ENCODE measurements at places on chromosomes 1 and 21.

- no peak for DNase-seq
These were observed 625.9 kb upstream of the PKN2 start for GRCh38 chr1:88058205-88058604.

GRCh38 chr1:200699871-200700270 lies 30.2 kb upstream of the DDX59 start:
- DNase-seq: no peak

DNA sequence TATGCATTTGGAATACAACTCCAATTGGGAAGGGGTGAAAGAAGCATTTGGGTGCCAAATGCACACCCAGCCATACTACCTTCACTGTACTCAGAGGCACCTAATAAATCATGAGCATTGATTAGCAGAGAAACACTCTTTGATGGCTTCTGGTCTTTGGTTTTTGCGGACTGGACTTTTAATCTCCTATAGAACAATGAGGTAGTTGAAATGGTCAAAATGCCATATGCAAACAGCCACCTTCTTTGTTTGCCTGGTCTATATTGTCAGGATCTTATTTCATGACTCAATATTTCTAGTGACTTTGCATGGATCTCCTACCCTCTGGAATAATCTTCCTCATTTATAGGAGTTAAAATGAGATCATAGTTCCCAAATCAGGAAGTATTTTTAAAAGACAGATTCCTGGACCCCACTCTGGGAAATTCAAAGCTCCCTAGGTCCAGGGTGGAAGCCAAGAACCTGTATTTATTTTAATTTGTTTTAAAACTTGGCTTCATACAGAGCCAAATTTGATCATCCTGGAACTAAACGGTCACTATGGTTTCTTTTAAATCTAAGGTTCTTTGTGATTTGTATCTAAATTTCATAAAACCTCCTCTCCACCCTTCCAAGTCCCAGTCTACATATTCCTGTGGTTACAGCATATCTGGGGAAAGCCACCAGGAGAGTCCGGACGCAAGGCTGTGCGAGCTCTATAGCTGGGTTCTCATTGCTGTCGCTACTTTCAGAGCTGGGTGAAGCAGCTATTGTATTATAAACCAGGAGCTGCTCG lies 8.7 kb downstream of the FAM3B start:
- DNase-seq: no peak

GRCh38 chr1:218501161-218501560 lies 156.0 kb downstream of the TGFB2 start:
- peak; percentile 94 for DNase-seq

DNA sequence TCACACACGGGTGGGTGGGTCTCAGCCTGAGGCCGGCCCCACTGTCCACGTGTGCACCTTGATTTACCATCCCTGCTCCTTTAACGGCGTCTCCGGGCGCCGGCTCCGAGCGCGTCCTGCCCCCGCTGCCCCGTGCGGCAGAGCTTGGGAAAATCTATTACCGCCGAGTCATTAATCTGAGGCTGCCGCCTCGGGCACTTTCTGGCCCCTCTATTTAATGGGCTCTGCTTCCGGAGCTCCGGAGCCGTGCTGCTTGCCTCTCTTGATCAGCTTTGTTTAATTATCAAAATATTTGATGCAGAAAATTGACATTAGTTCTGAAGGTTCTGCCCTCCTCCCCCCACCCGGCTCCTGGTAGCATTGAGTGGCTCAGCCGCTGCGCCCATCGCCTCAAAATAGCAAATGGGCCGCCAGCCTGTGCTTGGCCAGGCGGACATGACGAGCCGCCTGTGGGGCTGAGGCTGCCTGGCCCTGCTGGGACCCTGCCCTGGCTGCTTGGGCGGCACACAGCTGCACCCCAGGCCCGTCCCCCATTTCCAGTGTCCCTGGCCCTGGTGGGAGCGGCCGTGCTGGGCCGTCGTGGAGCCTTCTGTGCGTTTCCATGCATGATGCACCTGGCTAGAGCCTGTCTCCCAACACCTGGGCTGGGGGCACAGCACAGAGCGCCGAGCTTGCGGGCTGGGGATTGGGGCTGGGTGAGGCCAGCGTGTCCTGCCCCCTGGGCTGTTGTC lies 81.6 kb upstream of the TTC34 start:
- DNase-seq: no peak

GRCh38 chr1:204744107-204744779 lies 58.7 kb upstream of the LRRN2 start:
- no peak for DNase-seq

- no peak for DNase-seq
These were observed 911 bp downstream of the GNB1 start for GRCh38 chr1:1889847-1890505.

DNA sequence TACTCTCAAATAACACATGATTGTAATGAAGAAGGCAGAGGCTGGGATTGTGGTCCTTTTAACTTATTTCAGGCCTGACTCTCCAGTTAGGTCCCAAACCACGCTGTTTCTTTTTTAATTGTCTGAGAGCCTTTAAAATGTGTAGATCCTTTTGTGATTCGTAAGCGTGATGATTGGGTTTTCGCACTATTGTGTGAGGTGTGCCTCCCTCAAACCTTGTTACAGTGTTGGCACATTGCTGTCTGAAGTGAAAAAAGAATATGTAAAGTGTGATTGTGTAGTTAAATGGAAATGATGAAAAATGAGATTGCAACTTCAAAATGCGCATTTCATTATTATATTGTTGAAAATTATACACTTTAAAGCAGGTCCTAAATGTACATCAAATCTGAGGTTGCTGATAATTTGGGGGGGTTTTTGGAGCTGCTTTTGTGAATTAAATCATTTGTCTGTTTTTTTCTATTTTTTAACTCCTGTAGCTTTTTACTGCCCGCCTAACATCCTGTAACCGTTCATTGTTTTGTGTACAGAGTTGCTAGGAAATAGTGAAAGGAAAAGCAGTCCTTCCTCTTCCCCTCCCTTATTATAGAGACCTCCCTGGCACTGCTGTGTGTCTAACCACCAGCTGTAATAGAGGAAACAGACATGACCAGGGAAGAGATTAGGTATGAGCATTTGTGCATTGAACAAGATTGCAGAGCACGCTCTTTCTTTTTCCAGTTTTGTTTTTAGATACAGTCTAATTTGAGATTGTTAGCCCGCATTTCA lies 43.3 kb downstream of the IARS2 start:
- no peak for DNase-seq

- DNase-seq: no peak
These were observed 7.5 kb downstream of the MPL start for GRCh38 chr1:43345120-43345519.

DNA sequence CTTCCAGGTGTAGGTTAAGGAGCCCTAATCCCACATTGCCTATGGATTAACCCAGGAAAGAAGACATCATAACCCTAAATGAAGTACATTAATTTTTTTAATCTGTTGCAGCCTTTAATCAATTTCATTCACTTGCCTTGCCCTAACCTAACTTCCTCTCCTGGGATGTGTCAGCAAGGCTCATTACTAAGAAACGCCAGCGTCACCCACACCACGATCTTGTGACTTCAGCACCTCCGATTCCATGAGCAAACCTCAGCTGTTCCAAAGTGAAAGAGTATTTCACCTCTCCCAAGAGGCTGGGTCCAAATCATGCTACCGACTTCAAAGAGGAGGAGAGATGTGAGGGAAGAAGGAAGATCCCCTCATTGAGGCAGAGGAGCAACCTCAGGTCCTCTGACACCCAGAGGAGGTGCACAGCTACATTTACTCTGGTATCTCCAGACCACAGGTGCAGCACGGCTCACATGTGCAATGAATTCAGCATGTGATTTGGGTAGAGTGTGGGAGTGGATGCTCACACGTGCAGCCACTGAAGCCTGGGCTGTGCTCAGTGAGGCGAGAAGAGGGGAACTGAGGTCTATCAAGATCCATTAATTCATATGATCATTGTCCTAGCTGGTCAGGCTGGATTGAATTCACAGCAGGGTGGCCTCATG lies 134.1 kb downstream of the SLC30A10 start:
- no peak for DNase-seq

DNA sequence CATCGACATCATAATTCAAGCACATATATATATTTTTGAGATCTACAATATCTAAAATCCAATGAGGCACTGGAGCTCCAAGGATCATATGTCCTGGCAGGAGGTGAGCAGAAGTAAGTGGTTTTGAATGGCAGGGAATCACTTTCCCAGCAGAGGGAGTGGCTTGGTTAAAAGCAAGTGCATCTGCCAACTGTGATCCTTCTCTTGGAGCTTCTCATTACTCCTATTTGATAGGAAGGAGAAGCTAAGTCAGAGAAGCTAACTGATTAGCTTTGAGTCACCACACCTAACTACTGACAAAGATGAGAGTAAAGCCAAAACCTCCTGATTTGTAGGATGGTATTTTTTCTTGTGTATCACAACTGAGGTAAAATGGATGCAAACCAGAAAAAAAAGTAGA lies 55.0 kb downstream of the ALG14 start:
- DNase-seq: peak; percentile 75

DNA sequence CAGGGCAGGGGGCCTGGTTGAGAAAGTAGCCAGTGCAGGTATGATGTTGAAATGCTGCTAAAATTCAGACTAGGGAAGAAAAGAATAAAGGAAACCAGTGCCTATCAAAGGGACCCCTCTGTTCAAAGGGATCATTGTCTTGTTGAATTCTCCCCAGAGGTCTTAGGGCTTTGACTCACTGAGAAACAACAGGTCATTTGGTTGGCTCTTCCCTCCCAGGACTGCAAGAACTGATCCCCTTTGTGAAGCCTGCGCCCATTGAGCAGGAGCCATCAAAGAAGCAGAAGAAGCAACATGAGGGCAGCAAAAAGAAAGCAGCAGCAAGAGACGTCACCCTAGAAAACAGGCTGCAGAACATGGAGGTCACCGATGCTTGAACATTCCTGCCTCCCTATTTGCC lies 11.8 kb upstream of the CELSR2 start:
- DNase-seq: no peak
